NCI-H526 (cell line): ENCODE measurements at places on chromosomes 1 and 21.

DNA sequence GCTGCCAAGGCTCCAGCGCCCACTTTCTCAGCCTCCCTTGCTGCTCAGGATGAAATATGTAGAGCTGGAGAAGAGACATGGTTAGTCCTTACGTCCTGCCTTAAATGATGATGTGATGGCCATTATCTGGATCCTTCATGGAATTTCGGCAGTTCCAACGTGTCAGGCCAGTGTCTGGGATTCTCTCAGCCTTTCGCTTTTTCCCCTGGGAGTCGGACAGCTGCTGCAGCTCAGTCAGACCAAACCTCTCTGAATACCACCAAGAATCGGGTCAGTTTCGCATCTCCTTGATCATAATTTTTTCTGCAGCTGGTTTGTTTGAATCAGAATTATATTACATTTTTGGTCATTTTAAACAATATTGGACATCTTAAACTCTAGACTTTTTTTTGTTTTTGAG is 22.3 kb upstream of the KLHDC8A start:
- no peak for DNase-seq

DNA sequence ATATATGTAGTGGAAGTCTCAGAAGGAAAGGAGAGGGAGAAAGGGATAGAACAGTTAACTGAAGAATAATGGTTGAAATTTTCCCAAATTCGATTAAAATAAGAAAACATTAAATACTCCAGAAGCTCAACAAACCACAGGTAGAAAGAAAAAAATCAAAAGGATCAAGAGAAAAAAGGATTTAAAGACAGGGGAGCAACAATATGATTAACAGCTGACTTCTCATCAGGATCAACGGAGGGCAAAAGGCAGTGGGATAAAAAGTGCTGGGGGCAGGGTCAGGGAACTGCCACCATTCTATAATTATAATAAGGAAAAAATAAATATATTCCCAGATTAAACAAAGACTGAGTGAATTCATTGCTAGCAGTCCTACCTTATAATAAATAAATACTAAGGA is 55.3 kb downstream of the CDKN2C start:
- no peak for DNase-seq

- DNase-seq: no peak
Observed at GRCh38 chr1:231688989-231689388, 62.4 kb downstream of the DISC1 start.

GRCh38 chr21:42696501-42697040 is 43.1 kb downstream of the PDE9A start:
- DNase-seq: no peak

- DNase-seq: peak; percentile 7
Observed at GRCh38 chr1:193143285-193143684, 21.5 kb downstream of the CDC73 start.

- peak; percentile 25 for DNase-seq
Observed at GRCh38 chr1:110214454-110215404, 4.6 kb downstream of the KCNC4 start.
